CD4-positive, alpha-beta T cell treated with Interleukin-6 at 100 ng/mL for 8 hours (primary cell): ENCODE measurements at places on chromosomes 11 and 22.

DNA sequence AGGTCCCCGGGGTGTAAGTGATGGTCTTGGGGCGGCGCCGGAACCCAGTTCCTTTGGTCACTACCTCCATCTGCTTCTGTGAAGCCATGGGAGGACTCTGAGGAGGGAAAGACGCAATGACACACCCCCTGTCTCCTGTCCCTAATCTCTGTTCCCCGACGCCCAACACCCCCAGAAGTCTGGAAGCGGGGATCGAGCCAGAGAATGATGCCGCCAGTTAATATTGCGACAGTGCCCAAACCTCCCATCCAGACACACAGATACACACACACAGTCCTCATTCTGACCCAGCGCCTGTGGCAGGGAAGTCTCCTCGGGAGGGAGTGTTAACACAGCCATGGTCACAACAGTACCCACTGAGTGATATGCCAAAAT lies 352 bp downstream of the C22orf23 start:
- no peak for DNase-seq

DNA sequence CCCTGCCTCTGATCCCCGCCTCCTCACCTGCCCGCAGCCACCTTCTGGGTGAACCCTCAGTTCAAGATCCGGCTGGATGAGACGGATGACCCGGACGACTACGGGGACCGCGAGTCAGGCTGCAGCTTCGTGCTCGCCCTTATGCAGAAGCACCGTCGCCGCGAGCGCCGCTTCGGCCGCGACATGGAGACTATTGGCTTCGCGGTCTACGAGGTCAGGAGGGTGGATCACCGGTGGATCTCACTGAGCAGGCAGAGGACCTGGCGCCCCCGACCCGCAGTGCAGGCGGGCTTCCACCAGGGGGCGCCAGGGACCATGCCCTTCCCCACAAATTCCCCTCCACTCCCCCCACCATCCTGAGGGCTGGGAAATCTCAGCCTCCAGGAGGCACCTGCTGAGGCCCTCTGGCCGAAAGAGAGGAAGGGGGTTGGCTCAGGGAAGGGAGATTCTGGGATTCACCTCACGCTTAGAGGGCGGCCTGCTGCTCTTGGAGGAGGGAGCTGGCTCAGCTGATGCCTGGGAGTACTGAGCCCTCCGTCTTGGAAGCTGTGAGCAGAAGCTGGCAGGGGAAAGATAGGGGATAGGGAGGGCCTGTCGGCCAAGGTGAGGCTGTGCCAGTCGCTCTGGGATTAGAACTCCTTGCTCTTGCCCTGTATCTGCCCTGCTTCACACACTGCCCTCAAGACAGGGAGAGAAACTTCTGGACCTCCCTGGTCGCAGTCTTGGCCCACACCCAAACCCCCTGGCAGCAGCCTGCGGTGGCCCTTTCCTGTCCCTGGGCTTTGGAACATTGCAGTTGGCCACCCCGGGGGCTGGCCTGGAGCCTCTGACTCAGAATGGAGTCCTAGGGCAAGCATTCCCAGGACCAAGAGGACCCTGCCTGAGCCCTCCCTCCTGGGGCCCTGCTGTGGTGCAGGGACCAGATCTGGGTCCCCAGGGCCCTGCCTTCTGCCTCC lies 23.2 kb downstream of the CAPN1 start:
- peak; percentile 33 for DNase-seq

- DNase-seq: no peak
These were observed 85.9 kb downstream of the WNT7B start for GRCh38 chr22:45891021-45891421.

GRCh38 chr22:44453441-44454112 lies 44.5 kb downstream of the RTL6 start:
- no peak for DNase-seq

DNA sequence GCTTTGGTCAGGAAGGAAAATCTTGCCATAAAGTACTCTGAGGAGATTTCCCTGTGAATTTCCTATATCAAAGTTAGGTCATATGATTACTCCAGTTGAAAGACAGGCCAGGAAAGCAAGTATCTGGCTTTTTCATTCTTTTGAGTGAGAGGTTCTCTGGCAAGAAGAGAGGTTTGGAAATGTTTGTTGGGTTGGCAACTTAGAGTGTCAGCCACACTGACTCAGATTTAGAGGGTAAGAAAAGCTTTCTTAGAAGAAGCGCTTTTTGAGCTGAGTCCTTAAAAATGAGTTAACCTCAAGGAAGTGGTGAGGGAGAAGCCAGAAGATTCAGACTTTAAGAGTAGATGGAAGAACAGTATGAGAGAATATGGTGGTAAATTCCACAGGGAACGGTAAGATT lies 86.1 kb upstream of the BDNF start:
- DNase-seq: no peak

GRCh38 chr11:1854949-1855885 lies 2.3 kb downstream of the LSP1 start:
- DNase-seq: no peak

GRCh38 chr22:45429981-45430775 lies 16.7 kb downstream of the RIBC2 start:
- no peak for DNase-seq

- no peak for DNase-seq
These were observed 1524.3 kb downstream of the BRD1 start for GRCh38 chr22:48303369-48303725.

GRCh38 chr22:49659924-49660315 lies 167.8 kb downstream of the BRD1 start:
- no peak for DNase-seq
